ENCODE measurements at places on chromosomes 4 and X.

GRCh38 chr4:82044141-82044993 lies 329.4 kb downstream of the HNRNPD start:
- DNase-seq: peak; percentile 91

GRCh38 chr4:126604268-126604867 lies 1028.4 kb upstream of the INTU start:
- no peak for DNase-seq

DNA sequence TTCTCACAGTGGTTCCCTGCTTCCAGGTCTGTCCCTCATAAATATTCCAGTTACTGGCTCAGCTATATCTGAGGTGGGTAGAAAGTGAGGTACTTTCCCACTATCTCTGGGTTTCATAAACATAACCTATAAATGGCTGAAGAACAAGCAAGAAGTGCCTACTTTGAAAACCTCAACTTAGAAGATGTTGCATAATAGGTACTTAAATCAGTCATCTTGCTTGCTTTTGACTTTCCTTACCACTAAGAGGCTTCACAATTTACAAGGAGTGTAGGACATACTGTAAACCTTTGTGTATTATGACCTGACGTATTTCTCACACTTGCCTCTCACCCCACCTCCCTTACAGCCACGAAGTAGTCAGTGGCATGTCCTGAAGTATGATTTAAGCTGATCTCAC lies 145.9 kb downstream of the PCDH19 start:
- no peak for DNase-seq

GRCh38 chrX:99703473-99703872 lies 706.6 kb downstream of the PCDH19 start:
- no peak for DNase-seq

GRCh38 chrX:2266445-2267349 lies 234.1 kb downstream of the DHRSX start:
- DNase-seq: peak; percentile 43

DNA sequence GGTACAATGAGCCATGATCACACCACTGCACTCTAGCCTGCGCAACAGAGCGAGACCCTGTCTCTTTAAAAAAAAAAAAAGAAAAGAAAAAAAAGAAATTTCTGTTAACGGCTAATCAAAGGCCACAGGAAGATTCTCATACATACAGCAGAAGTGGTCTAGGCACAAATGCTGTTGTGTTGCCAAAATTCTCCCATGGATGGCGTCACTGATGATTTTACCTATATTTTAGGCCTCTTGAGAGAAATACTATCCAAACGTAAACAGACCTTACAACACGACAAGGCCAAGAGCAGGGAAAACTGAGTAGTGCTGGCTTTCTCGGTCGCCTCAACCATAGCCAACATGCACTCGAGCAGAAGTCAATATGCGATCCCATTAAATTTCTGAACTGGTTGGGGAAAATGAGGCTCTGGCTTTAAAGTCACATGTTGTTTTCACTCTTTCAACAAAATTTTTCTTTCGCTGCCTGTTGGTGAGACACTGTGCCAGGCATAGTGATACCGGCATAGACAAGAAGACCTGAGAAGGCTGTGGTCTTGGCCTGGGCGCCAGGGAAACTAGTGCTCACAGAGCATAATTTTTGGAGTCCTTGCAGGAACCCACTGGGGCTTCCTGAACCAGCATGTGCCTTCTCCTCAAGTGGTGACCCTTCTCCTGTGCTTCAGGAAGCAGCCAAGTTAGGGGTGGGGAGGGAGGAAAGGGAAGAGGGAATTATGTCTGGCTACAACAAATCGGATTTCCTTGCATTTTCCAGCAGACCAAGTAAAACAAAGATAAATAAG lies 20.6 kb downstream of the SH3KBP1 start:
- DNase-seq: peak; percentile 51

DNA sequence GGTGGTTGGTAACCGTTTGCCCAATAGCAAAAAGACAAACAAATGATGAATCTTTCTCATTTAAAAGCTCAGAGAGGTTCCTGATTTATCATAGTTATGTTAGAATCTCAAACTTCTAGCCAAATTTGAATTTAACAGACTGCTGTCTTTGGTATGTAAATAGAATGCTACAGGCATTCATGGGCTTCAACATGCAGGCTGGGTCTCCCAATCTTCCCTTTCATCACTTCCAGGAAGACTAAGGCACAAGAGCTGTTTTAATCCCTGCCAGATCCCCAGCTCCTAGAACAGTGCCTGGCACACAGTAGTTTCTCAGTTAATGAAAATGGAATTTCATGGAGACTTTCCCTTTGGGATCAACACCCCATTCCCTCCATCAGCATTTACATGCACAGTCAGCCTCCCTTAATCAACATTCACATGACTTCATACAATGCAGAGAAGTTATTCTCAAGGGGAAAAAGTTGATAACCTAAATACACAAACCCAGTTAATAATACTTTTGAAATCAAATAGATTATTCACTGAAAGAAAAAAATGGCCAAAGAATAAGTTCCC lies 107.6 kb upstream of the C1QTNF7 start:
- DNase-seq: no peak

DNA sequence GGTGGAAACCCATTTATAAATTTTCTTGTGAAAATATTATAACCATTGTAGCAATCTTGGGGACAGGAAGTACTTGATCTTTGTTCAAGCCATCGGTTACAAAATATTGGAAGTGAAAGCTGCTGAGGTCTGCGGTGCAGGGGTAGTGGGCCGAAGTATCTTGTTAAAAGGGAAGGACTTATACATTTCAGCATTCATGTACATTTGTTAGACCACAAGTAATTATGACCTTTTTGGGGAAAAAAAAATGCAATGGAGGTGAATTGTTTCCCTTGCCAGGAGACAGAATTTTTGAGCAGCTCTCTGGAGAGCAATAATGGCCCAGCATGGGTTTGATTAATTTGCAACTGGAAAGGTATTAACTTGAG lies 121.3 kb downstream of the EGF start:
- no peak for DNase-seq

DNA sequence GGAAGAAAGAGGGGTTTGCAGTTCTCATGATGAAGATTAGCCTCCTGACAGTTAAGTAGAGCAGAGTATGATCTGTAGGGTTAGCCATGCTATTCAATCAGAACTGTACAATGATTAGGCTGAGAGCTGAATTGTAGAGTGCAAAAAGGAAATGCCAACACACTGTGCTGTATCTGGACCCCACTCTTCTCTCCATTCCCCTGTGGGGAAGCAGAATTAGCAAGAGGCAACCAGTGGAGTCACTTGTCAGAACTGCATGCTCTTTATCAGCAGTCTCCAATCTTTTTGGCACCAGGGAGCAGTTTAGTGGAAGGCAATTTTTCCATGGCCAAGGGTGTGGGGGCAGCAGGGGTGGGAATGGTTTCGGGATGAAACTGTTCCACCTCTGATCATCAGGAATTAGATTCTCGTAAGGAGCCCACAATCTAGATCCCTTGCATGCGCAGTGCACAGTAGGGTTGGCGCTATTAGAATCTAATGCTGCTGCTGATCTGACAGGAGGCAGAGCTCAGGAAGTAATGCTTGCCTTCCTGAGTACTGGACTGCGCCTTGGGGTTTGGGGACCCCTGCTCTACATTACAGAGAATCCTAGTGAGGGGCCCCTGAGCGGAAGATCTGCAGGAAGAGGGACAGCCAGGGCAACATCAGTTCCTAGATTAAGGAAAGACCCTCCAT lies 19.4 kb downstream of the TBC1D9 start:
- no peak for DNase-seq

DNA sequence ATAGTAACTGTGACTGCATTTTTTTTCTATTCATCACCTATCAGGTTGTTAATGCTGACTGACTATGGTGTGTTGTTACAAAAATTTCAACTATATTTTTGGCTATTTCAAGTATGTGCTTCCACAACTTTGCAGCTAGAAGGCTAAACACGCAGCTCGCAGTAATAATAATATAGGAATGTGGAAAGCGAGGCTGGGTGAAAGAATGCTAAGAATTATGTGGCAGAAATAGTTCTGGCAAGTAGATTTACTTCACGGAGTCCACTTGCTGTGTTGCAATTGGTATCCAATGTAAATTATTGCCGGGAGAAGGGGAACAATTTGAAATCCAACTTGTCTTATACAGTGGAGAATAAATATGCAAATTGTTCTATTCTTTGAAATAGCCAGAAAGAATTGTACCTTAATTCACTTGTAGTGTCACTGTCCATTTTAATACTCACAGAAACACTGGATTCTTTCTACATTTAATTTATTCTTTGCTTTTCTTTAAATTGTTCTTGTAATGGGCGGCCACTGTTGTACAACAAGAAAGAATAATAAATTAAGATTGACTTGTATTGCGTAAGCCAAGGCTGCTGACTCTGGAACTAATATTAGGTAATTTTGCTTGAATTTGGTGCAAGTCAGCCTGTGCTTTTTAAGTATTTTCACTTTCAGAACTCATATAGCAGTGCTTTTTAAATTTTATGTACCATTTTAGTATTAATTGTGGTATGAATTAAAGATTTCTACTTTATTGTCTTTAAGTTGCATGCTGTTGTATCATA lies 154.9 kb downstream of the FRMPD4 start:
- DNase-seq: no peak

DNA sequence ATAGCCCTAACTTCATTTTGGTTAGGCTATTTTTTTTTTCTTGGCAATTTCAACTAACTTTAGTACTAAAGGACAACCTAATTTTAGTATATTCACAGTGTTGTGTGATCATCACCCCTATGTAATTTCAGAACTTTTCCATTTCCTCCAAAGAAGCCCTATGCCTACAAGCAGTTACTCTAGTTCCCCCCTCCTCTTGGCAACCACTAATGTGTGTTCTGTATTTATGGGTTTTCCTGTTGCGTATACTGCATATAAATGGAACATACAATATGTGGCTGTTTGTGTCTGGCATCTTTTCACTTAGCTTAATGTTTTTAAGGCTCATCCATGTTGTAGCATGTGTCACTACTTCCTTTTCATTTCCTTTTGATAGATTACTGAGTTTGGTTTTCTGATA lies 57.6 kb downstream of the N4BP2 start:
- DNase-seq: no peak

GRCh38 chrX:13899607-13900006 lies 82.7 kb upstream of the GPM6B start:
- DNase-seq: no peak

DNA sequence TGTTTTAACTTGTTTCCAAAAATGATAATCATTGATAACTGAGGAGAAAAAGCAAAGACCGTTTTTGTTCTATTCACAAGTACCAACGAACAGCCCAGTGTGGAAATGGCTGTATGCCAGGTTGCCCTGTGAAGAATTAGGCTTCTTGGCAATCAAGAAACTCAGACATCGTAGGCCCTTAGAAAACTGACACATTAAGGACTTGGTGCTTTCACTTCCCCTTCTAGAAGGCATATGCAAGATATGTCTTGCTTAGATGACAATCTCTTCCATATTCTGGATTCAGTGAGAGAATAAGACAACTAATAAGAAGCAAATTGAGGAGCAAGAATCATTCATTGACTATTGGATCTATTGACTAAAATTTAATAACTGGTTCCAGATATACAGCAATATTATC lies 56.6 kb downstream of the ANAPC10 start:
- DNase-seq: no peak

GRCh38 chr4:79050541-79050880 lies 111.3 kb upstream of the PAQR3 start:
- DNase-seq: no peak

GRCh38 chr4:159366966-159367780 lies 264.3 kb downstream of the RAPGEF2 start:
- no peak for DNase-seq

GRCh38 chrX:110242371-110242770 lies 75.5 kb downstream of the AMMECR1 start:
- DNase-seq: no peak

DNA sequence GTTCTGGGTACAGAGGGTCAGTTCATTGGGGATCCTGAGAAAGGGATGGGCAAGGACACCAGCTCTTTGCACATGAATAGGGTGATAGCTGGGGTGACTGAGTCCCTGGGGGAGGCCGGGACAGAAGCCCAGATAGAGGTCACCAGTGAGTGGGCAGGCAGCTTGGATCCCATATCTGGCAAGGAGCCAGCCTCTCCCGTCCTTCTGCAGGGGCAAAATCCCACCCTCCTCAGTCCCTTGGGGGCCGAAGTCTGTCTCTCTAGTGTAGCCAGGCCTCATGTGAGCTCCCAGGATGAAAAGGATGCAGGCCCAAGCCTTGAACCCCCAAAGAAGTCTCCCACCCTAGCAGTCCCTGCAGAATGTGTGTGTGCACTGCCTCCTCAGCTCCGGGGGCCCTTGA lies 16.9 kb upstream of the GAGE10 start:
- DNase-seq: peak; percentile 65

DNA sequence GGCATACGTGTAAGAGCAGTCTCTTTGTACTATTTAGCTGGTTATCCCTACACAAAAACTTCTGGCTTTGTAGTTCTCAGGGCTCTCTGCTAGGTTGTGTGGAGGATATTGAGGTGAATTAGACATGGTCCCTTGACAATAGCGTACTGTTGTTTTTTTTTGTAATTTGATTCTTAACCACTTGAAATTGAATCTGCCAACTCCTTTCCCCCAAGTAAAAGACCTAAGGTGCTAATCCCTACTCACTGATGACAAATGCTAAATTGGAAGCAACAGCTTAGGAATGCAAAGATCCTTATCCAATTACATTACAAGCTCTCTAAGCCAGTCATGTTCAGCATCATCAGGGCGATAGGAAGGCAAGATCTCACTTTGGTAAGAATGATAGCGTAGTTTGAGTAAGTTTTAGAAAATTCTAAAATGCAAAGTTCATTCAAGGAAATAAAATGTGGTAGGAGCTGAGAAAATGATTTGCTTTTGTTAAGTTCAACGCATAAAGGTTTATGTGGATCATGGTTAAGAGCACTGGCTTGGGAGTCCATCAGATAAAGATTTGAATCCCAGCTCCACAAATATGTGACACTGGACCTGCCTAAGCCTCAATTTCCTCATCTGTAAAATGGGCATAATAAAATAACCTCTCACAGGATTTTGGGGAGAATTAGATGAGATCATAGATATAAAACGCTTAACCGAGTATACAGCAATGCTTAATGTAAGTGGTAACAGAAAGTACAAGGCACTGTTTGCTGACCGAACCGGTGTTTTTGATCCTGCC lies 39.3 kb downstream of the DOCK11 start:
- no peak for DNase-seq

DNA sequence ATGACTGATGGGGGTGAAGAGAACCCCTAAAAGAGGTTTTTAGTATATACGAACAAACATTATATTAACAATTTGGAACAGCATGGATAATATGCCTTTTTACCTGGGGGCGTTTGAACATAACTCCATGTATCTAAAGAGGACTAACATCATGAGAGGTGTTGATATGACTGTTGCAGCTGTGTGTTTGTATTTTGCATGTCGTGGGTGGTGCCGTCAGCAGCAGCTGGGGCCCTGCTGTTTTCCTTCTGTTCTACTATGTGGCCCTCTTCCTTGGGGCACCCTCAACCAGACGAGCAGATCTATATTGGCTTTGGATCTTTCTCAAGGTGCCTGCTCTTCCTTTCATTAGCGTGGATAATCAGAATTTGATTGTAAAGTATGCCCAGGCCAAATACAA lies 11.2 kb downstream of the GBA3 start:
- DNase-seq: no peak

- DNase-seq: peak; percentile 92
These were observed 385 bp downstream of the DCLK2 start for GRCh38 chr4:150078579-150079080.

- no peak for DNase-seq
These were observed 122.6 kb upstream of the ANK2 start for GRCh38 chr4:112926819-112927218.
